ENCODE measurements at places on chromosomes 6 and 20. TPM values are rescaled to one million over a fixed set of nuclear protein-coding genes. Genes with fewer than 3 reads are reported as not detected.

The ACAT2 gene
- 10.1 TPM for total RNA-seq

GRCh38 chr6:53916804-53917463 is 122.1 kb downstream of the LRRC1 start:
- H3K4me1 ChIP-seq = peaks cover 5% of the 10 kb centered on the region
- no peak overlapping the region for H3K4me3 ChIP-seq
- DNase-seq = no peak
- no peaks in the 10 kb centered on the region for H3K27me3 ChIP-seq
- H3K36me3 ChIP-seq = no peaks in the 10 kb centered on the region

GRCh38 chr6:39172377-39172757 is 56.9 kb downstream of the KCNK5 start:
- H3K36me3 ChIP-seq = no peaks in the 10 kb centered on the region
- H3K4me1 ChIP-seq = no peaks in the 10 kb centered on the region

- H3K4me3 ChIP-seq = peak within 1 kb of the TSS; percentile 79
- no peaks in the 10 kb centered on the region for H3K36me3 ChIP-seq
- DNase-seq = no peak
- H3K27me3 ChIP-seq = no peaks in the 10 kb centered on the region
- H3K27ac ChIP-seq = peak within 1 kb of the TSS; percentile 97
- H3K4me1 ChIP-seq = peaks cover 4% of the 10 kb centered on the region
These were observed at the start of gene HIVEP1 for GRCh38 chr6:12012038-12012557. Gene HIVEP1, plus strand, starts transcription at chr6:12012312. Its CDS starts 3,317 bp downstream, at chr6:12015629.

DNA sequence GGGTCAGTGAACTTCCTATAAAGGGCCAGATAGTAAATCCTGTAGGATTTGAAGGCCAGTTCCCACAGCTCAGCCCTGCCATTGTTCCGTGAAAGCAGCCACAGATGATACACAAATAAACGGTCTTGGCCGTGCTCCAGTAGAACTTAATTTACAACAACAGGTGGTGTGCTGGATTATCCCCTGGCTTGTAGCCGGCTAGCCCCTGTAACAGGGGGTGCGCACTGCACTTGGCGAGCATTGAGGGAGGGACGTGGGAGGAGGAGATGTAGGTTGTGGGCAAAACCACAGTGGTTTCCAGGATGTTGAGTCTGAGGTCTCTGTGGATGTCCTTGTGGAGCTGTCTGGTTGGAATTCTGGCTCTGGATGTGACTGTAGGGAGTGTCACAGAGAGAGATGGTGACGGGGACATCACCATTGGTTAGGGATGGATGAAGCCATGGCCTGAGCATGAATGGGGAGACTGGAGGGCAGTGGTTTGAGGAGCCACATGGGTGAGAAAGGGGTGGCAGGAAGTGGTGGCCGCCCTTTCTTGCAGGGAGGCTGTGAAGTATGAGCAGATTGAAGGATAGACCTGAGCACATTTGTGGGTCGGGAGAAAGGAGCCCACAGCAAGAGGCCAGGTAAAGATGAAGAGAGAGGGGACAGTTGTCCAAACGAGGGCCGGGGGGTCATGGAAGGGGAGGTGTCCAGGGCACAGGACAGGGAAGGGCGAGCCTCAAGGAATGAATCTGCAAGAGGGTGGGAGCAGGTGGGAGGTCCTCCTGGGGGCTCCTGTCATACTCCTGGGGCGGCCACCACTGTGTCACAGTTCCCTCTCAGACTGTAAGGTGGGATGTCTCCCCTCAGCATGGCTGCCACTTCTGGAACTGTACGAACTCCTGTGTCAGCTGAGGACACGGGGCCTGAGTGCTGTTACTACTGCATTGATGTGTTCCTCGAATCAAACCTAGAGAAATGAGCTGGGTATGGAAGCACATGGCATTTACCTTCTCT is 53.6 kb downstream of the CDH26 start:
- DNase-seq = no peak
- no peak overlapping the region for H3K4me3 ChIP-seq
